ENCODE measurements at places on chromosomes 16 and 17.

DNA sequence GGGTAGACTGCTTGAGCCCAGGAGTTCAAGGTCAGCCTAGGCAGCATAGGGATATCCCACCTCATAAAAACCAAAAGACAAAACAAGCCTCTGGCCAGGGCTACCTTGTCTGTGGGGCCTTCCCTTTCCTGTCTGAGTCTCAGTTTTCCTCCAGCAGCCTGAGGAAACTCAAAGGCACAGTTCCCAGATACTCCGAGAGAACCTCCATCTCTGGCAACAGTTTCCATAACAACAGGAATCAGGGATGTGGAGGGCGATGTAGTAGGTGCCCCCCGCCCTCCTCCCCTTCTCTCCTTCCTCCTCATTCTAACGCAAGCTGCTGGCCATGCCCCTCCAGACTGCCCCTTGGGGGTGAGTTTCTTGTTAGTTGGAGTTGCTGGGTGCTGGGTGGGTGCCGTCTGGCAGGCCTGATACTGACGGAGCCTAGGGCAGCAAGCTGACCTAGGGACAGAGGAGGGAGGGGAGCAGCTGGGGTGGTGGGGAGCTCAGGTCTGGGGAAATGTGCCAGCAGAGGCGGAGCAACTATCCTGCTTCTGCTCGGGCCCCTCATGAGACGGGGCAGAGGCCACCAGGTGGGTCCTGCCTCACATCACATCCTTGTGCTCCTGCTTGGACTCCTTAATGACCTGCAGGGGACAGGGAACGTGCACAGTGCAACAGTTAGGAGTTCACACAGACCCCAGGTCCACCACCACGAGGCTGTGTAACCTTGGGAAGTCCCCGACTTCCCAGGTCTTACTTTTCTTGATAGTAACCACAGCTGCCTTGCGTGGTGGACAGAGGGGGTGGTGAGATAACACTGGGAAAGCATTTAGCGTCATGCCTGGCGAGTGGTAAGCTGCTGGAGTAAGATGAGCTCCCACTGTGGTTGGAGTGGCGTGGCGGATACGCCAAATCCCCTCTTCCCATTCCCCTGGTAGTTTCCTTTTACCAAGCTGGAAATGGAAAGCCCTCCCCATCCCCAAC, 7.8 kb upstream of the EFTUD2 start:
- DNase-seq = no peak

DNA sequence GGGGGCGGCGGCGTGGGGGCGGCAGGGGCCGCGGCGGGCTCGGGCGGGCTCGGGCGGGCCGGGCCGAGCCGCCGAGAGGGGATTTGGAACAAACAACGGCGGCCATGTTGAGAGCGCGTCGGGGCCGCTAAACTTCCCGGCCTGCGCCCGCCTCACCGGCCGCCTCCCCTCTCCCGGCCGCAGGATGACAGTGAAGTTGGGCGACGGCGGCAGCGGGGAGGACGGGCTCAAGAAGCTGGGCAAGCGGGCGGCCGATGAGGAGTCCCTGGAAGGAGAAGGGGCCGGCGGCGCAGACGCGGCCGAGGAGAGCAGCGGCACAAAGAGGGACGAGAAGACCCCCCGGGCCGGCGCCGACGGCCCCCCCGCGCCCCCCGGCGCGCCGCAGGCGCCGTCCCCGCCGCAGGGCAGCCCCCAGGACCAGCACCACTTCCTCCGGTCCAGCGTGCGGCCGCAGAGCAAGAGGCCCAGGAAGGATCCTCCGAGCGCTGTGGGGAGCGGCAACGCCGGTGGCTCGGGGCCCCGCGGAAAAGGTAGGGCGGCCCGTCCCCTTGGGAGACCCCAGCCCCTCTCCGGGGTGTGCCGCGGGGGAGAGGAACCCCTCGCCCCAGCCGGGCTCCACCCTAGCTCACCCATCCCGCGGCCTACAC, 2.4 kb downstream of the CRAMP1 start:
- DNase-seq = no peak

- DNase-seq = no peak
Measured at GRCh38 chr16:83923581-83924365, 24.9 kb downstream of the MLYCD start.

- DNase-seq = no peak
Measured at GRCh38 chr17:10384175-10384574, 11.4 kb upstream of the MYH13 start.

DNA sequence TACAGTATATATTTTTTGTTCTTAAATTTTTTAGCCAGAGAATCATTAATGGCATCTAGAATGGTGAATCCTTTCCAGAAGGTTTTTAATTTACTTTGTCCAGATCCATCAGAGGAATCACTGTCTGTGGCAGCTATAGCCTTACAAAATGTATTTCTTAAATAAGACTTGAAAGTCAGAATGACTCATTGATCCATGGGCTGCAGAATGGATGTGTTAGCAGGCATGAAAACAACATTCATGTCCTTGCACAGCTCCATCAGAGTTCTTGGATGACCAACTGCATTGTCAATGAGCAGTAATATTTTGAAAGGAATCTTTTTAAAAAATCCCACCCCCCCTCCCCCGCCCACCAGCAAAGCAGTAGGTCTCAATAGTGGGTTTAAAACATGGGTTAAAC, 51.4 kb downstream of the CACNG1 start:
- DNase-seq = no peak

DNA sequence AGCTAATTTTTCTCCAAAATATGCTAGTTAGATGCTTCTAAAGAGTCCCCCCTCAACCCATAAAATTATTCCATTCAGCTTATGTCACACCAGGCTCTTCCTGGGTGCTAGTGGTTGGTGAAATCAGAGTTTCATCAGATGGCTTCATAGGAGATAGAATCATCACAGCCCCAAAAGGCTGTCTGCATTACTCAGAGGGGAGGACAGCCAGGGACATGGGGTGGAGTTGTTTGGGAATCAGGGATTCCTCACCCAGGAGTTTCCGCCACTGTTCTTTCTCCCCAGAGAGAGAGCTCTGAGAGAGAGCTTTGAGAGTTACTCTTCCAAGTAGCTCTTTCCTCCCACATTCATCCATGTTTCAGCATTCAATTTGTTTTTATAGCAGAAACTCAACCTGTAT, 288 bp upstream of the KRT34 start:
- DNase-seq = no peak

GRCh38 chr17:19897090-19897837, 29.5 kb upstream of the ULK2 start:
- DNase-seq = no peak

DNA sequence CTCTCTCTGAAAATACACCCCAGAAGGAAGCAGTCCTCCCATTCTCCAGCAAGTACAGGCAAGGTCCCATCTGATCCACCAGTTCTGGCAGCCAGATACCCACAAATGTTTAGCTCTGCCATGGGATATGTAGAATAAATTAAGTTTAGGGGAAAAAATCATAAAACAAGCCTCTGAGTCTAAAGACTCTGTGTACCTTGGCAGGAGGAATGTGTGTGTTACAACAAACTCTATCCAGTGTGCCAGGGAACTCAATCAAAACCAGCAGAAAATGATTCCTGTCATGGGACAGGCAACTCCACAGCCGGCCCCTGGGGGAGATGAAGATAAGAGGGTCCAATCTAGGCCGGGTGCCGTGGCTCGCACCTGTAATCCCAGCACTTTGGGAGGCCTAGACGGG, 73.4 kb downstream of the MRM3 start:
- DNase-seq = no peak

DNA sequence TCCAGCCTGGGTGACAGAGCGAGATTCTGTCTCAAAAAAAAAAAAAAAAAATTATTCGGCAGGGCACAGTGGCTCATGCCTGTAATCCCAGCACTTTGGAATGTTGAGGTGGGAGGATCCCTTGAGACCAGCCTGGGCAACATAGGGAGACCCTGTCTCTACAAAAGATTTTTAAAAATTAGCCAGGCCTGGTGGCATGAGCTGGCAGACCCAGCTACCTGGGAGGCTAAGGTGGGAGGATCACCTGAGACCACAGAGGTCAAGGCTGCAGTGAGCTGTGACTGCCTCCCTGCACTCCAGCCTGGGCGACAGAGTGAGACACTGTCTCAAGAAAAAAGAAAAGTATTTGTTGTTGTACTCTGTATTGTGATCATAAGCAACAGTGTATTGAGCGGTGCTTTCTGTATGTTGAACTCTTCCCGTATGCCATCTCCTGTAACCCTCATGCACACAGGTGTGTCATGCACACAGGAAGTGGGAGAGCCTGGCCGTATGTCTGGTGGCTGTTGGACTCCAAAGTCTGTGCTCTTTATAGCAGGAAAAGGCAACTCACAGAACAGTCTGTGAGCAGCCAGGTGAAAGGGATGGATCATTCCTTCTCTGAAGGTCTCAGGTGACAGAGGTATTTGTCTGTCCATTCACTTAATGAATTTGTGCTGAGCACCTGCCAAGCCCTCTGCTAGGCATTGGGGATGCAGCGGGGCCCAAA, 17.1 kb downstream of the CDH1 start:
- peak; percentile 27 for DNase-seq

- DNase-seq = peak; percentile 22
Measured at GRCh38 chr17:74433421-74434121, 1.7 kb downstream of the GPRC5C start.

- no peak for DNase-seq
Measured at GRCh38 chr16:52872731-52873130, 180.0 kb downstream of the CHD9NB start.

GRCh38 chr16:354291-354881, 1.9 kb upstream of the AXIN1 start:
- DNase-seq = no peak

- no peak for DNase-seq
Measured at GRCh38 chr16:20830372-20830771, 24.0 kb downstream of the REXO5 start.

- DNase-seq = no peak
Measured at GRCh38 chr17:10771148-10771547, 32.8 kb downstream of the TMEM238L start.

DNA sequence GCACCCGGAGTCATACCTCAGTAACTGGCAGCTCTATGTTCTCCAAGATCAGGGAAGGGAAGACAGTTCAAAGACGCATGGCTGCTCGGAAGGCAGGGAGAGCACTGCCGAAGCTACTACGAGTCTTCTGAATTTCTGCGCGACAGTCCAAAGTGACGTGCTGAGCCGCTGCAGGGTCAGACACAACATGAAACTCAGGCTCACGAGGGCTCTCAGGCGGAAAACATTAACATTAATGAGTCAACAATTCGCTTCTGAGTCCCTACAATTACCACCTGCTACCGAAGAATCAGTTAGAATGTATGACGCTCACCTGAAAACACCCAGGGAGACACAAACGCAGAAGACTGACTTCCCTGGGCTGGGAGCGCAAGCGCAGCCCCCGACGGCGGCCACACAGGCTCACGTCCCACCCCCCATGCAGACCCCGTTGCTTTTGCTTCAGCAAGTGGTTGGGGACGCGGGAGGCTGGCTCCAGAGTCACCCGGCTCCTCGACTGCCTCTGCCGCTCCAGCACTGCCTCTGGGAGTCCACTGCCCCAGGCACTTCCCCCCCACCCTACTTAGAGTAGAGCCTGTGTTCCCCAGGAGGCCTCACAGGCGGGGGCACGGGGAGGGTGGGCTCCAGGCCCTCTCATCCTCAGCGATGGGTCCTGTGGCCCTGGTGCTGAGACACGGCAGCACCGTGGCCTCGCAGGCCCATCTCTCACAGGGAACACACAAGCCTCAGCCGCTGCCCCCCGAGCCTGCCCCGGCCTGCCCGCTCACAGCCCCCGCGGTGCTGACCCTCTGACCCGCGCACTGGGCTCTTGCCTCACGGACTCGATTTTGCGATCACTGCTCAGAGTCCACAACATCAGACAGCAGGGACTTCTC, 38.9 kb downstream of the LMF1 start:
- no peak for DNase-seq

DNA sequence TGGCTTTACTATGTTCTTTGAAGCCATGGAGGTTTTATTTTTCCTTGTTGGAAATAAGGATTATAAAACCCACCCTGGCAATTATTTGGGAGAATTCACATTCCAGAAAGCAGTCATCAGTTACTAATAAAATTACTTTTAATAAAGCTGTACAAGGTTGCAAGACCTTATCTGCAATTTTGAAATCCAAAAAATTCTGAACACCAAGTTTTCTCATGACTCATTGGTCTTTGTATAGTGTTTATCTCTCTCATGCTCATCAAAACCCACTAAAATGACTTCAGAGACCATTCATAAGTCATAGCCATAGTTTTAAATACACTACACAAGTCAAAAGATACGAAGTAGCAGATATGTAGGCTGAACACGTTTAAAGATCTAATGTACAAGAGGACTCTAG, 6.0 kb upstream of the KRT38 start:
- DNase-seq = no peak

- no peak for DNase-seq
Measured at GRCh38 chr17:48528936-48529682, 1.7 kb downstream of the HOXB1 start.

DNA sequence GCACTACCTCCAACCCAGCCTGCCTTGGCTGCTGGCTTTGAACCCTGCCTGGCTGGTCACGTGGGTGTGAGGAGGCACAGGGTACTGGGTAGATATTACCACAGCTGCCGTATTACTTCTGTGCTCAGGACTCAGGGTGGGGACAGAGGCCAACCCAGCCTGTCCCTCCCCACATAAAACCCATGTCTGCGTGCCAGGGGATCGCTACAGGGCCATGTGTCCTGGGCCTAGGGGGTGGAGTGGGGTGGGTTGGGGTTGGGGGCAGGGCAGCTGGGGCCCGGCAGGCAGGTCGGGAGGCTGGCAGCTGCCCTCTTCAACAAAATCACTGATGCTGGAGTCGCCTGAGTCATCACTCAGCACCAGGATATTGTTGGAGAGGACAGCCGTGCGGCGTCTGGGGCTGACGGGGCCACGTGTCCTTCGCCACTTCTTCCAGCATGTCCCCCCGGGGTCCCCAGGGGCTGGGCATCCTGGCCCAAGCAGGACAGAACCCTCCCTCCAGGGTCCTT, 39.7 kb upstream of the PVALEF start:
- peak; percentile 50 for DNase-seq

DNA sequence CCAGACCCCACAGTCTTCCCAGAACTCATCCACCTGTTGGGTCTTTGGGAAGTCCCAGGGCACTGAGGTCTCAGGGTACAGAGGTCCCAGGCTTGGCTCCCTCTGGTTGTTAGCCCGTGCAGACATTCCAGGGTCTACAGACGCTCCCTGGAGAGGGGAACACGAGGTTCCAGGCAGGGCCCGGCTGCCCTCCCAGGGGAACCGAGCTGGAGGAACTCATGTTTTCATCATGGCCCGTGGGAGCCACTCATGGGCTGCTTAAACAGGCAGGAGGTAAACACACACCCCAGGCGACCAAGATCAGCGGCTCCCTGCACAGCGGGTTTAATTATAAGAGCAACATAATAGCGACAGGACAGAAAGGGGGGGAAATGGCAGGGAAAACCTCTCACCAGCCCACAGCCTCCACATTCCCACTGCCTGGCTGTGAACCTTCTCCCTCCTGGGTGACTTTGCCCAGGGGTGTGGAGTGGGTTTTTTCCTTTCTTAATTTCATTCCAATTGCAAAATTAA, 36.5 kb downstream of the TRARG1 start:
- DNase-seq = no peak

Measured in NCI-H510A treated with DMSO at 0.1 percent for 48 hours (cell line).